ENCODE measurements at places on chromosomes 6 and 20.

GRCh38 chr20:20130399-20130798 lies 78.1 kb downstream of the CFAP61 start:
- no peak for DNase-seq

- DNase-seq: no peak
Measured at GRCh38 chr6:157905590-157906342, 75.9 kb upstream of the SYNJ2 start.

GRCh38 chr6:88513471-88513870 lies 347.3 kb upstream of the CNR1 start:
- DNase-seq: no peak

GRCh38 chr6:34457382-34457741 lies 8.5 kb upstream of the PACSIN1 start:
- DNase-seq: no peak

- DNase-seq: no peak
Measured at GRCh38 chr6:138909511-138909910, 78.5 kb downstream of the REPS1 start.

- DNase-seq: no peak
Measured at GRCh38 chr6:52108128-52108527, 20.7 kb upstream of the PKHD1 start.

DNA sequence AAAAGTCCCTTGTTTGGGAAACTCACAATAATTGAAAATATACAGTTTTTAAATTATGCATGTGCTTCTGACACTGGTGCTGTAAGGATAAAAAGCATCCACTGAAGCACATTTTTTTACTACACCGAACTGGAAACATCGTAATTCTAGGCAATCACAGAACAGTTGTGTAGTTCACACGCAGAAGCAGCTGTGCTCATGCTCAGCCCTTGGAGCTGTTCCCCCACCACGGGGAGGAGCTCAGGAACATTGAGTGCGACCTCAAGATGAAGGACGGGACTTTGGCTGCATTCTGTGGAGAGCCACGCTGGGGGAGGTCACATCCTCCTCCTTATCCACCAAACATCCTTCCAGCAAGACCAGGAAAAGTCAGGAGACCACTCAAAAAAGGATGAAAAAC lies 466.3 kb upstream of the CDH4 start:
- DNase-seq: no peak

DNA sequence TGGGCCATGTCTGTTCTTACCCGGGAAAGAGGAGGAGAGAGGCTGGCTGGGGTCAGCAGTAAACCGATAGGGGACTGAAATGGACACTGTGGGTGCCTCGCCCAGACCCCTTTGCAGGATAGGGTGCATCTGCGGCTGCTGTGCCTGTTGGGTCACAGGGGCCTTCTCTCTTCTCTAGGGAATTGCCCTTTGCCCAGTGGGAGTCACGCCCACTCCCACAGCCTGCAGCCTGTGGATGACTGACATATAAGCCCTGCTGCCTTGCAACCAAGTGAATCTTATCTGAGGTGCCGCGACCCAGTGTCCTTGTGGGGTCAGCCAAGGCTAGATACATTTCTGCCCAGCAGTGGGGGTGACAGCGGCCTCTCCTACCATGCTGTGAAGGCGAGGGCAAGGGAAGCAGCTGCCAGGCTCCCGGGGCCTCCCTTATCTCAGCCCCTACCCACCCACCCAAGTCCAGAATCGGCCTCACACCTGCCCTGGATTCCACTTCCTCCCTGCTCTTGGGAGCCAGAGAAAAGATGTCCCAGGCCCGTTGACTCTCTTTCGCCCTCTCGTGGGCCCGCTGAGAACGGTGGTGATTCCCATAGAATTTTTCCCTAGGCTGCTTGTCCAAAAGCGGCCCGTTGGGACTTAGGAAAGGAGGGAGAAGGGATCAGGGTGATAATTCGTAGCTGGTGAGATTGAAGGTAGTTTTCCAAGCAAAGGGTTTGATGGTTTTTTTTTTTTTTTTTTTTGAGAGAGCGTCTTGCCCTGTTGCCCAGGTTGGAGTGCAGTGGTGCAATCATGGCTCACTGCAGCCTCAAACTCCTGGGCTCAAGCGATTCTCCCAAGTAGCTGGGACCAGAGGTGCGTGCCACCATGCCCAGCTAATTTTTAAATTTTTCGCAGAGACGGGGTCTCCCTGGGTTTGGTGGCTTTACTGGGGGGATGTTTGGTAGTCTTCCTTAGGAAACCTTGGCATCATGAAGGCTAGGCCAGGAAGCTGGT lies 76.4 kb upstream of the RNF24 start:
- peak; percentile 45 for DNase-seq

Data from CD8-positive, alpha-beta T cell (primary cell).